ENCODE measurements at places on chromosomes 13 and 19. TPM values are rescaled to one million over a fixed set of nuclear protein-coding genes. Genes with fewer than 3 reads are reported as not detected.

The IRF2BP1 gene
- total RNA-seq, result 12.6 TPM

The CHMP2A gene
- 101 TPM for total RNA-seq

The ZNF628 gene
- 6.8 TPM for total RNA-seq

The NALCN gene
- not detected for total RNA-seq

The TSPAN16 gene
- total RNA-seq, result not detected

The RYR1 gene
- total RNA-seq, result 3.1 TPM

- DNase-seq, result no peak
- H3K4me1 ChIP-seq, result peaks cover 63% of the 10 kb centered on the region
- peak overlapping the region; percentile 97 for H3K27ac ChIP-seq
- peaks cover 84% of the 10 kb centered on the region for H3K36me3 ChIP-seq
- H3K4me3 ChIP-seq, result no peak overlapping the region
These were observed 13.0 kb downstream of the KCNN4 start for GRCh38 chr19:43767818-43768217.

DNA sequence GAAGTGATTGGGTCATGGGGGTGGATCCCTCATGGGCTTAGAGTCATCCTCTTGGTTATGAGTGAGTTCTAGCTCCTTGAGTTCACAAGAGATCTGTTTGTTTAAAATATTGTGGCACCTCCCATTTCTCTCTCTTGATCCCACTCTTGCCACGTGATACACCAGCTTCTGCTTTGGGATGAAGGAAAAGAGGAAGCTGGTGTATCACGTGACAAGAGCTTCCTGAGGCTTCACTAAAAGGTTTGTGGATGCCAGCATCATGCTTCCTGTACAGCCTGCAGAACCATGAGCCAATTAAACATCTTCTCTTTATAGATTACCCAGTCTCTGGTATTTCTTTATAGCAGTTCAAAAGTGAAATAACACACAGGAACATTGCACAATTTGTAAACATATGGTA, 352.5 kb upstream of the ATXN8OS start:
- H3K4me3 ChIP-seq, result no peak overlapping the region
- no peak for DNase-seq
- no peaks in the 10 kb centered on the region for H3K27me3 ChIP-seq
- no peaks in the 10 kb centered on the region for H3K4me1 ChIP-seq
- H3K36me3 ChIP-seq, result no peaks in the 10 kb centered on the region

- no peaks in the 10 kb centered on the region for H3K27me3 ChIP-seq
- H3K4me3 ChIP-seq, result no peak overlapping the region
- no peak overlapping the region for H3K27ac ChIP-seq
- H3K36me3 ChIP-seq, result no peaks in the 10 kb centered on the region
- no peaks in the 10 kb centered on the region for H3K4me1 ChIP-seq
These were observed 68.6 kb downstream of the RAB20 start for GRCh38 chr13:110492679-110493593.

GRCh38 chr19:16394681-16395375, 70.2 kb downstream of the KLF2 start:
- no peak overlapping the region for H3K4me3 ChIP-seq
- peaks cover 2% of the 10 kb centered on the region for H3K4me1 ChIP-seq
- peaks cover 19% of the 10 kb centered on the region for H3K36me3 ChIP-seq

DNA sequence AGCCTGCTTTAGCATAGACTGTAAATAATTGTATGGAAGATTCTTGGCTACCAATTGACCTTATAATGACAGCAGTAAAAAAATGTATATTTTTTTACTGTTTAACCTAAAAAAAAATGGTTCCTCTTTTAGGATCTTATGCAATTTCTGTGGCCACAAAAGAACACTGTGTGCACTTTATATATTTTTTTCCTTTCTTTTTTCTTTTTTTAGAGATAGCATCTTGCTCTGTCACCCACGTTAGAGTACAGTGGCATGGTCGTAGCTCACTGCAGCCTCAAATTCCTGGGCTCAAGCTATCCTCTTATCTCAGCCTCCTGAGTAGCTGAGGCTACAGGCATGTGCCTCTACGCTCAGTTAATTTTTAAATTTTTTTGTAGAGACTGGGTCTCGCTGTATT, 6.1 kb downstream of the FLT3 start:
- no peaks in the 10 kb centered on the region for H3K36me3 ChIP-seq
- H3K4me1 ChIP-seq, result peaks cover under 1% of the 10 kb centered on the region
- DNase-seq, result no peak
- no peak overlapping the region for H3K4me3 ChIP-seq

DNA sequence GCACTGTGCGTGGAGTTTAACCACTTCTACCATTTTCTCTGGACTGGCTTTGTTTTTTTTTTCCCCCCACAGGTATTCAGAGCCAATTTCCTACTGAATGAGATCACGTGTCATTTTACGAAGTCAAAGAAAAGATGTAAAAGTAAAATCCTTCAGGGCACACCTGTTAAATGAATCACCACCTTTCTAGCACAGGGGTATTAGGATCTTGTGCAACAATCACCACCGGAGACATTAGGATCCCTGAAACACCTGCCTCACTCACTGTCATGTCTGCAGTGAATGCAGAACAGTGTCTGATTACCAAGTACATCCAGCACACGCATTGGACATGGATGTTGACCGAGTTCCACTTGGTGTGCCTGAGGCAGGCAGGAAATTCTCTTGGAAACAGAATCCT, 17.2 kb downstream of the BRD4 start:
- peak overlapping the region; percentile 59 for H3K27ac ChIP-seq
- H3K36me3 ChIP-seq, result peaks cover 17% of the 10 kb centered on the region
- no peaks in the 10 kb centered on the region for H3K27me3 ChIP-seq
- no peak for DNase-seq
- H3K4me3 ChIP-seq, result no peak overlapping the region

- H3K4me1 ChIP-seq, result peaks cover 24% of the 10 kb centered on the region
- H3K4me3 ChIP-seq, result no peak overlapping the region
- H3K36me3 ChIP-seq, result no peaks in the 10 kb centered on the region
- no peak for DNase-seq
These were observed 2.1 kb upstream of the KLHL26 start for GRCh38 chr19:18634612-18635297.

GRCh38 chr13:70568571-70568970, 460.3 kb upstream of the KLHL1 start:
- no peak overlapping the region for H3K27ac ChIP-seq
- H3K36me3 ChIP-seq, result no peaks in the 10 kb centered on the region
- H3K27me3 ChIP-seq, result no peaks in the 10 kb centered on the region
- H3K4me3 ChIP-seq, result no peak overlapping the region
- H3K4me1 ChIP-seq, result no peaks in the 10 kb centered on the region
